WERI-Rb-1 (cell line): ENCODE measurements at places on chromosomes 3 and 15.
A peak's percentile ranks its signal among the peaks of the same experiment; 100 is the strongest.

GRCh38 chr15:88388686-88389085, 78.5 kb downstream of the MRPL46 start:
- no peak for DNase-seq

GRCh38 chr15:93543093-93543492, 454.1 kb upstream of the RGMA start:
- DNase-seq = no peak

- no peak for DNase-seq
Observed at GRCh38 chr3:123503203-123503602, 54.3 kb upstream of the ADCY5 start.

DNA sequence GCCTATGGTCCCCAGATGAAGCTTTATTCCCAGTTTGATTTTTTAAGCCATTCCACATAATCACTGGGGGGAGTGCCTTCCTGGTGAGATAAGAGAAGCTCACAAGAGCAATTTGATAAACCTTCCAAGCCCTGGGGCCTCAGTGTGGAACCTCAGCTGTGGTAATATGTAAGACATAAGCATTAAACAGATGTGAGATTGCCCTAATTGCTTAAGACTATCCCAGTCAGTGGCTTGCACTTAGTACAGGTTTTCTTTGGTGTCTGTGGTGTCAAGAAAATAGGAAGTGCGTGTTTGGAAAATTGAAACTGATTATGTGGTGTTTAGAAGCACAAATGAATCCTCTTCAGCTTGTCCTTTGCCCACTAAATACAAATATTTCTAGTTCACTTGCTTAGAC, 54.3 kb downstream of the LRRN1 start:
- no peak for DNase-seq

DNA sequence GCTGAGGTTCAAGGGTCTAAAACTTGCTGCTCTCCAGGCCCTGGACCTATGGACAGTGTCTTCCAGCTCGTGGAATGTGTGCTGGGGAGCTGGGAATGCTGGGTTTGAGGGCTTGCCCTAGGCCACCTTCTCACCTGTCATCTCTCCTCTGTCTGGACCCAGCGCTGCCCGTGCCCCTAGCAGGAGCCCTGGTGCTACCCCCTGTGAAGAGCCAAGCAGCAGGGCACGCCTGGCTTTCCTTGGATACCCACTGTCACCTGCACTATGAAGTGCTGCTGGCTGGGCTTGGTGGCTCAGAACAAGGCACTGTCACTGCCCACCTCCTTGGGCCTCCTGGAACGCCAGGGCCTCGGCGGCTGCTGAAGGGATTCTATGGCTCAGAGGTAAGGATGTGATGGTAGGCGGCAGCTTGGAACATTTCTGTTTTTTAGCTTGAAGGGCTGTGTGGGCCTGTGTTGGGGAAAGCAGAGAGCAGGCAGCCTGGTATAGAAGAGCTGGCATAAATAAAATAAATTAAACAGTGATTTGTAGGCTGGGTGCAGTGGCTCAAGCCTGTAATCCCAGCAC, 5.1 kb downstream of the CHRD start:
- DNase-seq = no peak

DNA sequence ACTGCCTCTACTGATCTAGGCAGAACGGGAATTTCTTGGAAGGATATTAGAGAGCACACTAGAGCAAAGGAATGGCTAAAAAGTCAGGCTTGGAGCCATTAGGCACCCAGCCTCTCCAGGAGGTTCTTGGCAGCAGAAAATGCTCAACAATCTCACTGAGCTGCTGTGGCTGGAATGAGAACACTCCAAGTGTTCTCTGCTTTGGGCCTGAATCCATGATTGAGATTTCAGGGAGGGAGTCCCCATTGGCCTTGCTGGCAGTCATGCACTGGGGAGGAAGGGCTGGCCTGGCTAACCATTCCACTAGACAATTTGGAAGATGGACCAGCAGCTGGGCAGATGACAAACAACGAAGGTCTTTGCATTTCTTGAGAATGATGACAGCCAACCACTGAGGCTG, 362.6 kb downstream of the SHQ1 start:
- DNase-seq = no peak

DNA sequence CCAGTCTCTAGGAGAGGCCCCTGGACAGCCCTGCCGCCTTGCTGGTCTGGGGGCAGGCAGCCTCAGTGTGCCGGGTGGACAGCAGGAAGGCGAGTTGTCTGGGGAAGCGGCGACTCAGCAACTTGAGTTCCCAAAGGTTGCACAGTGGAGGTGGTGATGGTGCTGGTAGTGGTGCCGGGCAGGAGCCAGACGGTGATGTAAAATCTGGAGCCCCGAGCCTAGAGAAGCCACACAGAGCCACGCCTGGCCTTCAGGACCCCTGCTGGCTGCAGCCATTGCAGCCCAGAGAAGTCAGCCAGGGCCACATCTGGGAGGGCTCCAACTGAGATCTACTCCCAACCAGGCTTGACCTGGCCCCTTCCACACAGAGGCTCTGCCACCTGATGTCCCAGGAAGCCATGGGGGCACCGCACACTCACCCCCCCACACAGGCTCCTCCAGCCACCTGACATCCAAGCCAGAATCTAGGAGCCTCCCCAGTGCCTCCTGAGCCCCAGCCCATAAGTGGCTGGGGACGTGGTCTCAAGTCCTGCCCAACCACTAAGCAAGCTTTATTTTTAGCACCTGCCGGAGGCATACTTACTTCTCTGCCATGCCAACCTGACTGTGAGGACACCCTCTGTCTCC, 8.8 kb downstream of the C3orf22 start:
- peak; percentile 4 for DNase-seq

- no peak for DNase-seq
Observed at GRCh38 chr3:193693774-193694173, 100.8 kb downstream of the OPA1 start.

DNA sequence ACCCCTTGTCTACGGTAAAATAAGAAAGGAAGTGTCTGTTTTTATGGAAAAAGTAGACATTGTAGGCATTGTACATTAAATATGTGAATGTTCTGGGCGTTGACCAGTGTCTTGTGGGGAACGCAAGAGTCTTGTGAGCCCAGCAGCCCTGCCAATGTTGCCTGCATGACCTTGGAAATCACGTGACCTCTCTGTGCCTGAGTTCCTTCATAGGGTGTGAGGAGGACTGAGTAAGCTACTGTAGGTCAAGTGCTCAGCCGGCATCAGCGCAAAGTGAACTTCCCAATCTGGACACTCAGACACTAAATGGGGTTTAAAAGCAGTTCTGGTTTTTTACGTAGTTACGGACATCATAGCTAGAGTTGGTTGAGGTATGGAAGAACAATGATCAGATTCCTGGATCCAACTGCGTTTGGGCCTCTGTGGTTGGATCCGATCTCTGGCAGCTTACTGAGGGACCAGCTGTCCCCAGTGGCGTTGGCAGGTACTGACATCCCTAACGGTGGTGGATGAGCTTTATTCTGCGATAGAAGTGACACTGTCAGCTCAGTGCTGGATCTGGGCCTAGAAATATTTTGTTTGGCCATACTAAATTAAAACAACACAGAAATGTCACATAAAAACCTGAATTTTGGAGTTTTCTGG, 63.8 kb downstream of the SPSB4 start:
- peak; percentile 40 for DNase-seq

GRCh38 chr3:41111011-41111410, 88.3 kb upstream of the CTNNB1 start:
- no peak for DNase-seq

DNA sequence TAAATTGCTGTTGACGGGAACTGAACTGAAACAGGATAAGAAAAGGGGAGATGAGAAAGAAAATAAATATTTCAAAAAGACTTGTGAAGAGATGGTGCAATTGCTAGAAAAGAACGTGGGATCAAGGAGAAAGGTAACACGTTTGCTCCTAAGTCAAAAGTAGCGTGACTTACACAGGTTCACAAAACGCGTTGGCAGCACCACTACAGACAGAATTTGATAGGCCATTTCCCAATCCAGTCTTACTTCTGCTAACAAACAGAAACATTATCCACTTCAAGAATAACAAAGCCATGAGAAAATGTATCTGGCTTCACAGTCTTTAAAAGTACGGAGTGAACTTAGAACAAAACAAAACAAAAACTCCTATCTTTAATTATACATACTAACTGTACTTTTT, 75.5 kb downstream of the DPH6 start:
- no peak for DNase-seq

GRCh38 chr15:84685304-84685703, 27.3 kb upstream of the NMB start:
- DNase-seq = peak; percentile 26

- DNase-seq = no peak
Observed at GRCh38 chr15:81085213-81085612, 48.9 kb upstream of the CFAP161 start.

- DNase-seq = peak; percentile 3
Observed at GRCh38 chr3:46857485-46858341, 5.5 kb downstream of the MYL3 start.

GRCh38 chr3:61569856-61570580, 8.6 kb downstream of the PTPRG start:
- no peak for DNase-seq

- DNase-seq = no peak
Observed at GRCh38 chr3:193702967-193703366, 110.0 kb downstream of the OPA1 start.

- DNase-seq = no peak
Observed at GRCh38 chr15:58332676-58333400, 99.0 kb upstream of the LIPC start.

- DNase-seq = no peak
Observed at GRCh38 chr3:13508496-13508895, 28.4 kb downstream of the HDAC11 start.

GRCh38 chr3:111252779-111253178, 181.2 kb downstream of the NECTIN3 start:
- no peak for DNase-seq

- DNase-seq = no peak
Observed at GRCh38 chr3:100131241-100131640, 16.9 kb upstream of the FILIP1L start.

GRCh38 chr3:58789385-58789784, 122.8 kb upstream of the FAM3D start:
- no peak for DNase-seq

GRCh38 chr15:70407955-70408354, 310.2 kb upstream of the TLE3 start:
- DNase-seq = no peak

- DNase-seq = no peak
Observed at GRCh38 chr3:151964743-151965142, 91.3 kb downstream of the SUCNR1 start.

- DNase-seq = no peak
Observed at GRCh38 chr3:55709411-55710012, 222.4 kb upstream of the WNT5A start.

- no peak for DNase-seq
Observed at GRCh38 chr3:102248981-102249705, 185.7 kb upstream of the ZPLD1 start.

DNA sequence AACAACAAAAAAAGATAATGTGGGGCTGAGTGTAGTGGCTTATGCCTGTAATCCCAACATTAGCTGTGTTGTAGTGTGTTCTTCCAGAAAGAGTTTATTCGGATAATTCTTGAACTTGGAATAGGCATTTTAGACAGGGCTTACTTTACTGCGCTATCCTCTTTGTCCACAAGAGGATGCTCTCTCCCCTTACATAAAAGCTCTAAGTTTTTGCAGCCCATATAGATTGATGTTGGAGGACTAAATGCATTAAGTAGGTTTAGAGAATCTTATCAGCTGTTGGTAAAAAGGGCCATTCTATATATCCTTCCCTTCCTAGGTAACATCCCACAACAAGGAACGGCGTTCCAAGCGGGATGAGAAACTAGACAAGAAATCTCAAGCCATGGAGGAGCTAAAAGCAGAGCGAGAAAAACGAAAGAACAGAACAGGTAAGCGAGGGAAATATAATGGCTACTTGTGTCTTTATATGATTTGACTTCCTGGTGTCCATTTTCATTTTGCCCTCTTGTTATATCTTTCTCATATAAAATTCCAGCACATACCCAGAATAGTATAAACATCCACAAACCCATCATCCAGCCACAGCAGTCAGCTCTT, 27.8 kb upstream of the ITPKA start:
- peak; percentile 16 for DNase-seq

GRCh38 chr15:39191871-39192291, 389.0 kb upstream of the THBS1 start:
- DNase-seq = no peak

DNA sequence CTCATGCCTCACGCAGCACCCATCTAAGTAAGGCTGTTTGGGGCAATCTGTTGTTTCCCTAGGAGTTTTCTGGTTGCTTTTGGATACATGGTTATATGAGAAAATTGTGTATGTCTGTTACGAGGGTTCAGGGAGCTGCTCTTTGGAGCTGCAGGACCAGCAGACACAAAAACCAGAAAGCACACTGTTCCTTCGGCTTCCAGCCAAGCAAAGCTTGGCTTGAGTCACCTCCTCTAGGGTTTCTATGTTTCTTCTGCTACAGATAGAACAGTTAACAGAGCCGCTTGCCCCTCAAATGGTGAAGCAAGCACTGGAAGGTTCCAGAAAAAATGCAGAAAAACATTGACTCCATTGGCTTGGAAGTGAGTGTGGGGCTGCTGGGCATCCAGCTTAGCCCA, 49.2 kb upstream of the CTDSPL start:
- no peak for DNase-seq

GRCh38 chr3:117955196-117955595, 1079.5 kb downstream of the IGSF11 start:
- DNase-seq = no peak

GRCh38 chr3:164332831-164333802, 745.2 kb downstream of the SI start:
- peak; percentile 42 for DNase-seq

DNA sequence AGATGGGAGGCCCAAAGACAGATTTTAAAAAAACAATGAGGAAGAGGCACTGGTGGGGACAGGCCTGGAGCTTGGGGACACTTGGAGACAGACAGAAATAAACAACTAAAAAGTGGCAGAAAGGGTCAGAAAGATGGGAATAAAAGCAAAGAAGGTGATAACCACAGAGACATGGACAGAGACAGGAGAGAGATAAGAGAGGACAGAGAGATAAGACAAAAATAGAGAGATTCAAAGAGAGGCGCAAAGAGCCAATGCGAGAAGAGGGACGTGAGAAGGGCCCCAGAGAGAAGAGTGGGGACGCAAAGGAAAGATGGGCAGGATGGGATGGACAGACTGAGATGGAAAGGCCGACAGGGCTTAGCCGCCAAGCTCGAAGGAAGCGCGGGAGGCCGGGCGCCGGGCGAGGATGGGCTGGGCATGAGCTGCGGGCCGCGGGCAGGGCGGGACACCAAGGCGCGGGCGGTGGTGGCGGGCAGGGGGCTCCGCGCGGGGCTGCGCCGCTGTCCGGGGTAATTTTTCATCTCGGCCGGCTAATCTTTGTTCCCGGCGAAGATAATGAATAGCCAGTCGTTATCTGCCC, 3.1 kb upstream of the GATA2 start:
- DNase-seq = no peak
